ENCODE measurements at places on chromosomes 2 and 18.

DNA sequence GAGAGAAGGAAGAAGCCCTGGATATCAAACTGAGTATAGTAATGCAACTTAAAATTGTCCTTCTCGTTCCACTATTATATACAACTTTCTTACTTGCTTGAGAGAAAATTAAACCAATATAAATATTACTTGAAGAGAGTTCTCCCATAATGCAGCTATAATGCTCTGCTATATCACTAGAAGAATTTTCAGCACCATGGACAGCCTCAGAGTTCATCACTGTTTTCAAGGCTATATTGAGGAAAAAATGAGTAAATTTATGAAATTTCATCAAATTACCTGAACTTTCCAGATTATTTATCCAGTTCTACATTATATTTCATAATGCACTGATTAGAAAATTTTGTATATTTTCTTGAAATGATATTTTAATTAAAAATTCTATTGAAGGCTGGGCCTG is 1053.5 kb upstream of the FAM98A start:
- no peak for DNase-seq

DNA sequence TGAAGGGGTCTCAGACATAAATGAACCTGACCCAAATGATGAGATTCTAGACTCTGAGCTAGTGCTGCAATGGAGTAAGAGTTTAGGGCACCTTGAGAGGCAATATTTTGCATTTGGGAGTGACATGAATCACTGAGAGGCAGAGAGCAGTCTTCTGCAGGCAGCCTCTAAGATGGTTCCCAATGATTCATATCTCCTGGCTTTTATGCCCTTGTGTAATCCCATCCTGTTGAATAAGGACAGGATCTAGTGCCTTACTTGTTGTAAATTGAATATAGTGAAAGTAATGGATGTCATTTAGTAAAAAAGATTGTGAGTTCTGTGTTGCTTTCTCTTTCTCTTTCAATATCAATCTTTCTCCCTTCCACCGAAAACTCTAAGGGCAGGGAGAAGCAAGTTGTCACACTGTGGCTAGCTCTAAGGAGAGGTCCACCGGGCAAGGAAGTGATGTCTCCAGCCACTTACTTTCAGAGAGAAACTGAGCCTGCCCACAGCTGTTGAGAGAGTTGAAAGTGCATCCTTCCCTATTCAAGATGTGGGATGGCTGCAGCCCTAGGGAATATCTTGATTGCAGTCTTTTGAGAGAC is 144.7 kb downstream of the TRIB2 start:
- no peak for DNase-seq

DNA sequence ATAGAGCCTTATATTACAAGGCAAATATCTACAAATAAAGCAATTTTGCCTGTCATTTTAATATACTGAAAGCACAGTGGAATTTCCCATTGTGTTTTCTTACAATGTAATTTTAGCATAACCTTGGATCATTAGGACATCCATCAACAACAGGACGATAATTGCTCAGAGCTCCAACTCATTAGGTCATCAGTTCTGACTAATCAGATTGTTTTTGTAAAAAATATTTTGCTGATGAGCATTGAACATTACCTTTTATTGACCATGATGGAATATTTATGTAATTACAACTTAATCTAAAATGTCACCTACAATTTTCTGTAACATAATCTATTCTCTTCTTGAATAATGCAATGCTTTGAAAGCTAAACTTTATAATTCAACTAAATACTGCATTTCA is 215.3 kb upstream of the DSEL start:
- no peak for DNase-seq

DNA sequence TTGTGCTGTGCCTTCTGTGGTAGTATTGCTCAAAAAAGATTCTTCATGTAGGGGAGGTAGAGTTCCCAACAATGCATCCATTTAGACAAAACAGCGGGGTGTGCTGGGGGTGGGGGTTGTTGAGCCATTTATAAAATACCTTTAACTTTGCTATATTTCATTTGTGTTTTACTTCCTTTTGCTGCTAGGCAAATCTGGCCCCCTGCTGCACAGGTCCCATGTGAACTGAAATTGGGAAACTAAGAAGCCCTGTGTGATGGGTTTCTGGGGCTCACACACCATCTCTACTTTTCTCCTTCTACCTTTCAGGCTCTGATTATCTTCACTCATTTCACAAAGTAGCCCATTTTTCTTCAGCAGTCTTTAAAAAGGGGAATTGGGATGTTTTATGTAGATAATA is 52.7 kb upstream of the ITGA4 start:
- no peak for DNase-seq

All from posterior cingulate gyrus (tissue), 11 donors.